Occipital lobe (tissue), 3 donors: ENCODE measurements at places on chromosomes 13 and 19. TPM values are rescaled to one million over a fixed set of nuclear protein-coding genes. Genes with fewer than 3 reads are reported as not detected.

DNA sequence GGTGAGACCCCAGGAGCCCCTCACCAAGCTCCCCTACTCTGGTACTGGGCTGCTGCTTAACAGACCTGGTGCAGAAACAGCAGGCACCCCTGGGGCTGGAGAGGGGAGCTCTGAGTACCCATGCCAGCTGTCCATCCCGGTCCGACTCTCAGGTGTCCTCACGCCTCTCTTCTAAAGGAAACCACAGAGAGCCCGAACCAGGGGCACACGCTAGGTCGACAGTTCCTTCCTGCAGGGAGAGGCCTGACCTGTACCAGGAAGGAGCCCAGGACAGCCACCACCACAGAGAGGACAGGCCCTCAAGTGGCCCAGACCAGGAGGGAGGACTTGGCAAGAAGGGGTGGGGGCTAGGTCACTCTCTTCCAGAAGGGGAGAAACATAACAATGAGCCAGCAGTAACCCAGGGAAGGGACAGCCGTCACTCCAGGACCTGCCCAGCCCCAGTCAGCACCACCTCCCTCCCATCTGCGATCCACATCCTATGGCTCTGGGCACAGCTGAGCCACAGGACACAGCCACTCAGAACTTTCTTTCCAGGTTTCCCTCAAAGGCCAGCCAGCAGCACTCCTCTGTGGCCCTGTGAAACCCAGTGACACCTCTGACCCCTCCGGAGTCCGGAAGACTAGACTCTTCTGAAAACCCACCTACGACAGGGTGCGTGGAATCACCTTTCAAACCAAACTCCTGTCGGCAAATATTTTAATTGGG, 13.0 kb upstream of the SLC35E1 start:
- DNase-seq: no peak

The CRX gene
- total RNA-seq: not detected

GRCh38 chr19:15456871-15457700, 7.3 kb downstream of the RASAL3 start:
- no peak for DNase-seq

- no peak for DNase-seq
These were observed 138.3 kb upstream of the NBEA start for GRCh38 chr13:34803756-34804155.

The LRRC4B gene
- 75.8 TPM for total RNA-seq

DNA sequence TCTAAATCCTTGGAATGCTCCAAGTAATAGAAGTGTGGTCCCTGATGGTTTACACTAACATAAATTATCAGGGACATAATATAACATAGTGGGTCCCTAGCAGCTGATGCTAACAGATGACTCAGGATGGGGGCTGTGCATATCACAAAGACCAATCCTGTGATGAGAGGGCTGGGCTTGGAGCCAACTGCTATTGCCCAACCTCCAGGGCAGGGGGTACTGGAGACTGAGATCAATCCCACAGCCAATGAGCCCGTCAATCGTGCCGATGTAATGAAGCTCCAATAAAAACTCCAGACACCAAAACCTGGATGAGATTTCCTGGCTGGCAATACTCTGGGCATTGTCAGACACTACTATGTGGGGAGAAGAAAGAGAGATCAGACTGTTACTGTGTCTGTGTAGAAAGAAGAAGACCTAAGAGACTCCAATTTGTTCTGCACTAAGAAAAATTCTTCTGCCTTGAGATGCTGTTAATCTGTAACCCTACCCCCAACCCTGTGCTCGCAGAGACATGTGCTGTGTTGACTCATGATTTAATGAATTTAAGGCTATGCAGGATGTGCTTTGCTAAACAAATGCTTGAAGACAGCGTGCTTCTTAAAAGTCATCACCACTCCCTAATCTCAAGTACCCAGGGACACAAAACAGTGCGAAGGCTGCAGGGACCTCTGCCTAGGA, 33.4 kb downstream of the ABCC4 start:
- no peak for DNase-seq

The KLK15 gene
- total RNA-seq: not detected

DNA sequence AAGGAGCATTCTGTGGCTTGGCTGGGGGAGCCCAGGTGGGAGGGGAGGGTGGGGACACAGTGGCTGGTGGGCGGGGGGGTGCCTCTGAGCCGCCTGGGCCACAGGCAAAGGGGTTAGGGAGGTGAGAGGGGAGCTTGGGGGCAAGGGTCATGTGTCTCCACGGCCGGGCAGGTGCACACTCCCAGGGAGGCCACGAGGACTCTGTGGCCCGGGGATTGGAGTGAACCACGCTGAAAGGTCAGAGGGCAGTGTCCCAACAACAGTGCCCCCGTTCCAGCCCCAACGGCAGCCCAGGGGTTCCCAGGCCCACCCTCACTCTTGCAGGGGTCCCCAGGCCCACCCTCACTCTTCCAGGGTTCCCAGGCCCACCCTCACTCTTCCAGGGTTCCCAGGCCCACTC, 9.6 kb downstream of the C2CD4C start:
- DNase-seq: no peak

The FXYD7 gene
- 24.0 TPM for total RNA-seq

The ZNF90 gene
- total RNA-seq: 3.0 TPM

DNA sequence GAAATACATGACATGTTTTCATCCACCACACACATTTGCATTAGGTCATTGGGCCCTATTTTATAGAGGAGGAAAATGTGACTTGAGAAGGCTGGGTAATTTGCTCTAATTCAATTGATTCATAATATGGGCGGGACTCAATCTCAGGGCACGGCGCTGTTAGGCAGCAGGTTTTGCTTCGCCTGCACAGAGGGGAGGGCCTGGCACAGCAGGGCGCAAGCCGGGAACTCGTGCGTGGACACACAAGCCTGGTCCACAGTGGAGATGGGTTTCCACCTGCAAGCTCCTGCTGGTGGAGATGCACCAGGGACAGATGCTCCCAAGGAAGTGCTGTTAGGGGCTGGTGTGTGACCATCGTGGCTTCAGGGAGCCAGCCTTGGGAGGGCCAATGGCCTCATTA, 58.4 kb upstream of the MTIF3 start:
- DNase-seq: no peak

DNA sequence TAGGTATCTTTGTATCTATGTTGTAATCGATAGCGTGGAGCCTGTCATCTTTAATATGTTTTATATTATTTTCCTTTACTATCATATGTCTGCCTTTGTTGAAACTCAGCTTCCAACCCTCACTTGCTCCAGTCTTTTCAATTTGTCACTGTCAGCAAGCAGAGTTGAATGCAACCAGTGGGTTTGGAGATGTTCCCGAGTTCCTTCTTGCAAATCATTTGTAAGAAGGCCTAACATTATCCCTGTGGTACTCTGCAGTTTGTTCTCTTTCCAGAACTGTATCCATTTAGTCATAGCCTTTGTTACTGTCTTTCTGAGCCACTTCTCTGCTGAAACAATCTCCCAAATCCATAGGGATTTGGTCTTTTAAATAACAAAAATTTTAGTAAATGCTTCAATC, 41.8 kb downstream of the RNASEH2B start:
- no peak for DNase-seq

DNA sequence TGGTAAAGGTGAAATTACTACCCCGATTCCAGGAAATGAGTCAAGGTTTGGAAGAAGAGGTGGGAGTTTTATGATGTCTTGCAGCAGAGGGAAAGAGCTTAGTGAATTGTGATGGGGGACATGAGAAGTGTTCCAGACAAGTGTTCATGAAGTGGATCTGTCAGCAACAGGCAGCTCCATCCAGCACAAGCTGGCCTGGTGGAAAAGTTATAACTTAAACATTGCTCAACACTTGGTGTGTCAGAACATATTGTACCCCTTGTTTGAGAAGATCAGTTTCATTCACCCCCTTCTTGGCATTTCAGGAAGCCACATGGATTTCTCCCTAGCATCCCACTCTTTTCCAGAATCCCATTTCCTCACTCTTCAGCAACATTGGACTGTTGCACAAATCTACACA, 222.0 kb downstream of the B3GLCT start:
- DNase-seq: no peak

DNA sequence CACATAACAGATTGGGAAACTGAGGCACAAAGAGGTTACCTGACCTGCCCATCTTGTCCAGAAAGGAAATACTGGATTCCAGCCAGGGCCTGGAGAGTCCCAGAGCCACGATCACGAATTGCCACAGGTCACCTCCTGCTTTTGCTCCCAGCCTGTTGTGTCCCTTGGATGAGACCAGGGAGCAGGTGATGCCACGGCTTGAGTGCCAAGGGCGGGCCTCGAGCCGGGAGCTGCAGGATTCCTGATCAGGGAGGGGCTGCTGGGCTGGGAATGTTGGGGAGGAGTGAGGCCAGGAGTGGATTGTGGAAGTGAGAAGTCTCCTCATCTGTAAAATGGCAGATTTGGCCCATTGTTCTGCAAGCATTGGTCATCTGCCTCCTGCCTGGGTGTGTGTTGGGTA, 29.4 kb downstream of the DNM2 start:
- DNase-seq: no peak

The SGCG gene
- 0.16 TPM for total RNA-seq

The GPX4 gene
- 83.8 TPM for total RNA-seq

DNA sequence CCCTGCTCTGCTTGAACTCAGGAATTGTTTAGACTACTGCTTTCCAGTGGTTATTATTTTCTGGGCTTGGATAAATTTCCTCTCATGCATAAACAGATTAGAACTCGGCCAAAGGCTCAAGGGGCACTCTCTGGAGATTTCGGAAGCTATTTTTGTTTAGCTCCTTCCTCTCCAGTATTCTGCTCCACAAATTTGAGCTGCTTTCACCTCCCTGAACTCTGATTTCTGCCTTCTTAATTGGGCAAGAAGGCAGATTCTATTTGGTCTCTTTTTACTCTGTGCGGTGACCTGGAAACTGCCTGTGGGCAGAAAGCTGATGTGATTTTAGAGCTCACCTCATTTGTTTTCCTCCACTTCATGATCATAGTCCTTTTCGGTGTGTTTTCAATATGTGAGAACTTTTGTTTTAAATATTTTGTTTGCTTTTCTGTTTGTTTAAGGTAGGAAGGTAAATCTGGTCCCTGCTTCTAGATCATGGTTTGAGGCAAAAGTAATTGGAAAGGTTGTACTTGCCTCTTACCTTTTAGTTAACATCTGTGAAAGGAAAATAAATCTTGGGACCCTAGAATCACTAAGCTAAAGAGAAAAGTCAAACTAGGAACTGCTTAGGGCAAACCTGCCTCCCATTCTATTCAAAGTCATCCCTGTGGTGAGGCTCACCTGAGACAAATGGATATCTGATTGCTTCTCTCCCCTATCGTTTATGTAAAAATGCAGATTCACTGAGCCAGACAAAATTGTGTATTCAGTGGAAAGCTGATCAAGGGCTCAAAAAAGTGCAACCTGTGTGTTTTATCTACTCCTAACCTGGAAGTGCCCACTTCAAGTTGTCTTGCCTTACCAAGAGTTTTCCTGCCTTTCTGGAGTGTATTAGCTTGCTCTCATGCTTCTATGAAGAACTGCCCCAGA, 714.7 kb upstream of the PCDH20 start:
- DNase-seq: no peak

GRCh38 chr13:113663934-113664333, 3.1 kb upstream of the GRK1 start:
- no peak for DNase-seq

- DNase-seq: no peak
These were observed 197.4 kb upstream of the ZNF536 start for GRCh38 chr19:30174791-30175190.

DNA sequence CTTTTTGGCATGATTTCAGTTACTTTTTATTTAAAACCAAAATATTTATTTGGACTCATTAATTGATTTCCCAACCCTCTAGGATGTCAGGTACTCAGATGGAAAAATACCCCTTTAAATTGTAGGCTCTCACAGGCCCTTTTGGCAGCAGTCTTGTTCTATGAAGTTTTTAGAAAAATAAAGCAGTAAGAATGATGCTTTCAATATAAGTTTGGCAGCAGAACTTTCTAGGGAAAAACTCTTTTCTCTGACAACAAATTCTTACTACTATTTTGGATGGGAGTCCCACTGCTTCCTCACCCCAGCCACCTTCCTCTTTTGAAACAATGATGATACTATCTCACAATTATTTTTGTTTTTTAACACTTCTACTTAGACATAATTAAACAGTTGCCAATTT, 581.6 kb upstream of the SGCG start:
- no peak for DNase-seq

DNA sequence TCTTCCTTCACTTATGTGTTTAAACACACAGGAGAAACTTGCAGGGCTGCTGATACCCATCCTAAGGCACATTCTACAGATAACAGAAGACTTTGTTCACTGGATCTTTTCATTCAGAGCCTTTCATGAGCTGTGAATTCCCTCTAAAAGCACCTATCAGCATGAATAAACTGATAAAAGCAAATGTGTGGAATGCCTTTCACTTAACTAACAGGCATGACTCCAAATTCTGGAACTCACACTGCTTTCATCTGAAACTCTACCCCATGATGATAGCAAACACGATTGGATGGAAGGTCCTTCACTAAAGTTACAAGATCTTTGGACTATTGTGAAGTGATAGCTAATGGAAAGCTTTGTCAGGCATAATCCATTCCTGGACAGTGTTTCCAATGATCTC, 457.3 kb downstream of the EFNB2 start:
- no peak for DNase-seq

DNA sequence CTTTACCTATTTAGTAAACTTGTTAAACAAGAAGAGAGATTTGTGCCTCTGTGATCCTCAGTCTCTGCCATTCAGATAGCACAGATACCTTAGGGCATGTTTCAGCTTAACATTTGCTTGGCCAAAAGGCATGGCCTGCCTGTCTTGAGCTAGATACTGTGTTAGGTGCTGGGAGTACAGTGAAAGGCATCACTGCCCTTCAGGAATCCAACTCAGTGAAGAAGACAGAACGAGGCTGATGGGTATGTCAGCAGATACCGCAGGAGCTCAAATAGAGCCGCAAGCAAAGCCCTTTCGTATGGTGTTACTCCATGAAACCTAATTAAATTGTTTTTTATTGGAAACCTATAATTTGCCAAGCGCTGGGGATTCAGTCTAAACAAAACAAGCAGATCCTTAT, 12.9 kb downstream of the ZNF507 start:
- no peak for DNase-seq

- no peak for DNase-seq
These were observed 366.2 kb downstream of the DCT start for GRCh38 chr13:94113245-94113644.

The ZNF546 gene
- 27.5 TPM for total RNA-seq

- no peak for DNase-seq
These were observed 10.7 kb downstream of the SIGLEC6 start for GRCh38 chr19:51520728-51521127.
